ENCODE measurements at places on chromosomes 3 and 15. TPM values are rescaled to one million over a fixed set of nuclear protein-coding genes. Genes with fewer than 3 reads are reported as not detected.

DNA sequence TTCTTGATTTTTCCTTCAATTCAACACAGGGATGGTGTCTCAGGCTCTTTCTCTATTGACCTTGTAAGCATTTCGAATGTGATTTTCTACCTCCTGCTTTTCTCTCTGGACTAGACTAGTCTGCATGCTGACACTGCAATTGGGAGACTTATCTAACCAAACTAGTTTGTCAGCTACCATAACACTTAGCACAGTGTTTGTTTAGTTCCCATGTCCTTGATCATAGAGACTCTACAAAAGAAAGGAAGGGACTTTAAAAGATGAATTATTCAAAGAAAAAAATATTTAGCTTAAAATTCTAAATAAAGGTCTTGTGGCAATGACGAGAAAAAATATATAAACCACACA is 407.0 kb downstream of the ERC2 start:
- H3K27me3 ChIP-seq = no peaks in the 10 kb centered on the region
- no peaks in the 10 kb centered on the region for H3K36me3 ChIP-seq
- H3K27ac ChIP-seq = no peak overlapping the region
- H3K4me1 ChIP-seq = no peaks in the 10 kb centered on the region

DNA sequence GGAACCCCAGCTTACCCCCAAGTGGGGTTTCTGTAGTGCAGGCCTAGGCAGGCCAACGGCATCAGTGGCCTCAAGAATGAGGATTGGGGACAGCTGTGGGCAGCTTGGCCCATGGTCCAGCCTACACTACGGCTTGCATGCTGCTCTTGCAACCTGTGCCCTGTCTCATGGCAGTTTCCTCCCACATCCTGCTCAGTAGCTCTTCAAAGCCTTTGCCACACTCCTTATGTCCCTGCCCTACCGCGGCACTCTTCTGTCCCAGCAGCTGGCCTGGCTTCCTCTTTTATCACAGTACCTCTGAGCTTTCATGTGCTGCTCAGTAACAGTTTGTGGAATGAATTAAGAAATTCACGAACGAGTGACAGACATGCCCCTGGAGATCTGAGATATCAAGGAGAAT is 431.0 kb downstream of the EPHB1 start:
- H3K36me3 ChIP-seq = no peaks in the 10 kb centered on the region
- DNase-seq = no peak
- H3K4me1 ChIP-seq = no peaks in the 10 kb centered on the region
- no peak overlapping the region for H3K27ac ChIP-seq
- H3K27me3 ChIP-seq = no peaks in the 10 kb centered on the region
- H3K4me3 ChIP-seq = no peak overlapping the region

- H3K27me3 ChIP-seq = no peaks in the 10 kb centered on the region
- H3K27ac ChIP-seq = peak overlapping the region; percentile 75
- no peak overlapping the region for H3K4me3 ChIP-seq
- no peak for DNase-seq
These were observed 375.5 kb upstream of the CFAP20DC start for GRCh38 chr3:59425371-59425770.

DNA sequence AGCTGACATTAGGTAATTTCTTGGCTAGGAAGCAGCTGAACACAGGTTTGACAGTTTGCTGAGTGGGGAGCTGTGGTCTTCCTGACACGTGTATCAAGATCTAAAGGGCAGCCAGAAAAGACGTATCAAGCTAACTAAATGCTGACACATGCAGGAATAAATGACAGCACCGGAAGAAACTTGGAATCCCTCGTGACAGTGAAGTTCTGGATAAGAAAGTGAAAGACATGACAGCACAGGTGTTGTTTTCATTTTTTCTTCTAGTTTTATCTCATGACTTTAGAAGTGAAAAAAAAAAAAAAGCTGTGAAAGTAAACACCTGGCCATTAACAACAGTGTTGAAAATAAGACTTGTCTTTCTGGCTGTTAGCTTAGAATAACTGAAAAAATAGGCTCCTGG is 48.7 kb downstream of the FGF7 start:
- no peak overlapping the region for H3K27ac ChIP-seq
- H3K36me3 ChIP-seq = no peaks in the 10 kb centered on the region
- no peaks in the 10 kb centered on the region for H3K27me3 ChIP-seq
- no peak overlapping the region for H3K4me3 ChIP-seq
- peak; percentile 5 for DNase-seq
- peaks cover 5% of the 10 kb centered on the region for H3K4me1 ChIP-seq

- peak; percentile 71 for DNase-seq
- H3K27me3 ChIP-seq = peaks cover 1% of the 10 kb centered on the region
- no peak overlapping the region for H3K27ac ChIP-seq
- no peaks in the 10 kb centered on the region for H3K36me3 ChIP-seq
These were observed 17.7 kb downstream of the FRMD4B start for GRCh38 chr3:69368129-69368741.

GRCh38 chr3:48466386-48467109 is 20.0 kb downstream of the ATRIP start:
- H3K27ac ChIP-seq = peak overlapping the region; percentile 96
- peaks cover 46% of the 10 kb centered on the region for H3K36me3 ChIP-seq
- no peaks in the 10 kb centered on the region for H3K27me3 ChIP-seq
- H3K4me1 ChIP-seq = peaks cover 44% of the 10 kb centered on the region
- H3K4me3 ChIP-seq = peak overlapping the region; percentile 87

GRCh38 chr15:55407498-55408011 is 604 bp downstream of the CCPG1 start:
- no peak for DNase-seq
- peaks cover 32% of the 10 kb centered on the region for H3K4me1 ChIP-seq
- no peaks in the 10 kb centered on the region for H3K36me3 ChIP-seq
- peak overlapping the region; percentile 79 for H3K4me3 ChIP-seq
- H3K27ac ChIP-seq = peak overlapping the region; percentile 77
- no peaks in the 10 kb centered on the region for H3K27me3 ChIP-seq

- H3K4me1 ChIP-seq = no peaks in the 10 kb centered on the region
- H3K36me3 ChIP-seq = no peaks in the 10 kb centered on the region
- H3K4me3 ChIP-seq = no peak overlapping the region
- no peak for DNase-seq
- no peaks in the 10 kb centered on the region for H3K27me3 ChIP-seq
These were observed 317.3 kb upstream of the ARPP21 start for GRCh38 chr3:35322070-35322469.

GRCh38 chr3:169863458-169863899 is 6.3 kb downstream of the LRRC31 start:
- H3K27me3 ChIP-seq = peaks cover 6% of the 10 kb centered on the region
- peak; percentile 78 for DNase-seq

DNA sequence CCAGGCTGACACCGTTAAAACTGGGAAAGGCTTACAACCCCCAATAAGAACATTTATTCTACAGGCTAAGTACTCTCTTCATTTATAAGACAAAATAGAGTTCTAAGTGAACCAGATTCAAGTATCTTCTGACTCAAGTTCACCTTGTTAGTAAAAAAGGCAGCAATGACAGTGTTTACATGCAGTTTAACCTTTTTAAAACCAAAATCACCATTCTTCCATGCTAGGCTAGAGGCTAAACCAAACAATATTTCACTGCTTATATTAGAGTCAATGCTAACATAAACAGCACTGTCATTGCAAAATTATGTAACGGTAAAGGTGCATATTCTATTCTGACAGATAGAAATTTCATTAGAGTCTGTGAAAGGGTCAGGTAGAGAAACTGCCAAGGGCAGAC is 118.0 kb downstream of the FBN1 start:
- no peak for DNase-seq
- no peaks in the 10 kb centered on the region for H3K27me3 ChIP-seq
- H3K4me1 ChIP-seq = no peaks in the 10 kb centered on the region
- H3K27ac ChIP-seq = no peak overlapping the region
- no peaks in the 10 kb centered on the region for H3K36me3 ChIP-seq

Gene FAM107A
- not detected for total RNA-seq

Gene SLC6A1
- not detected for total RNA-seq

All from activated CD8-positive, alpha-beta T cell treated with anti-CD3 and anti-CD28 coated beads for 36 hours (primary cell).